Sciatic nerve (tissue), 2 donors: ENCODE measurements at places on chromosomes 1 and 21. TPM values are rescaled to one million over a fixed set of nuclear protein-coding genes. Genes with fewer than 3 reads are reported as not detected.

GRCh38 chr1:247857069-247857984 lies at the start of gene TRIM58:
TRIM58 (plus strand) TSS chr1:247857187; CDS start chr1:247857247, 60 bp downstream.
- DNase-seq: no peak

GRCh38 chr1:168518201-168518689 lies 25.6 kb downstream of the XCL2 start:
- DNase-seq: no peak

GRCh38 chr1:44323947-44324346 lies 31.1 kb downstream of the ERI3 start:
- DNase-seq: no peak

DNA sequence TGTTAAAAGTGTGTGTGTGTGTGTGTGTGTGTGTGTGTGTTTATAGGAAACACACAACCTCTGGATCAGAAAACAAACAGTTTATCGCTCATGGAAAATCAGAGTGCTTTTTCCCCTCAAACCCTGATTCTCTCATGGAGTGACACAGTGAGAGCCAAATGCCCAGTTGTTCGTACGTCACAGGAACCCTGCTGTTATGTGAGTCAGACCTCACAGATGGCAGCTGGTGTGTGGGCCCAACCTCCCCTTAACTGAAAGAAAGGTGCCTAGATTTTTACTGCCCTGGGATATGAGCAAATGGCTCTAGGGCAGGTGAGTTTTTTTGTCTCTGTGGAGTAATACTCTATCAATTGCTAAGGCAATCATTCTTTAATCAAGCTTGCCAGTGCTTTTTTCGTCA lies 1788.1 kb downstream of the BRINP3 start:
- DNase-seq: no peak

- no peak for DNase-seq
These were observed 65.2 kb upstream of the KCNE2 start for GRCh38 chr21:34298534-34299167.

DNA sequence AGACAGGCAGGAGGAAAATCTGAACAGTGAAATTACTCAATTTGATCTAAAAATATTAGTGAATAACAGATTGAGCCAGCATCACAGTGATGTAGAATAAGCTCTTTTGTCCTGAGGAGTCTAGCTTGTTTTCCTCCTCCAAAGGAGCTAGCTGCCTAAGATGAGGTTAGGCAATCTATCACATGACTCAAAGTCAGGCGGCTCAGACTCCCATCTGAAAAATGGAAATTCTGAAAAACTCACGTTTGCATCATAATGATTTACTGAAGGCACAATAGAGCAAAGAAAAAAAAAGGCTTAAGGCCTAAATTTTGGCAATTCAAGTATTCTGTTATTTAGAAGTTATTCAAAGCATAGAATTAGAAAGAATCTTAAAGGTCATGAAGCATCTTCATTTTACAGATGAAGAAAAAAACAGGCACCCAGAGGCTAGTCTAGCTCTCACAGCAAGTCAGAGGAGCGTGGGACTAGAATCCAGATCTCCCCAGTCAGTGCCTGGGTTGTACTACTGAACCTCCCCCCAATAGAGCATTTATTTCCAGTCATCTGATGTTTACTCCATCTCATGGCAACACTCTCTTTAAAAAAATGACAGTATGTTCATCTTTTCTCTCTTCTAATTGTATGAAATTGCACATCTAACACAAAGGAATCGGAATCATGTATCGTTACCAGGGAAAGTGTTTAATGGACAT lies 62.5 kb upstream of the ATF3 start:
- DNase-seq: no peak

DNA sequence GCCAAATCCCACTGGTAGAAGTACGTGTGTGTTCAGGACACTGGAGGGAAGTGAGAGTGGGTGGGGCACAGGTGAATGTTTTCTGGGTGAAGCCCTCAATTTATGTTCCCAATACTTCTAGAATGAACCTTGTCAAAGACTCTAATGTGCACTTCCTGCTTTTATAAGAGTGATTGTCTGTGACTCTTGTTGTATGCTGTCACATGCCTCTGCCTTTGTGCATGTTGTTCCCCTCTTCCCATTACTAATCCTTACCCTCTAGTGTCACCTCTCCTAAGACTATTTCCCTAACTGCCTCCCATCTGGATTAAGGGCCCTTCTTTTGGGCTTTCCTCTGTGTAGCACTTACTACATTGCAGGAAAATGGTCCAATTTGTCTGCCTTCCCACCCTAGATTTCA lies 2.5 kb upstream of the LINGO4 start:
- peak; percentile 28 for DNase-seq

- DNase-seq: no peak
These were observed 71.0 kb downstream of the SLC45A1 start for GRCh38 chr1:8388732-8389562.

DNA sequence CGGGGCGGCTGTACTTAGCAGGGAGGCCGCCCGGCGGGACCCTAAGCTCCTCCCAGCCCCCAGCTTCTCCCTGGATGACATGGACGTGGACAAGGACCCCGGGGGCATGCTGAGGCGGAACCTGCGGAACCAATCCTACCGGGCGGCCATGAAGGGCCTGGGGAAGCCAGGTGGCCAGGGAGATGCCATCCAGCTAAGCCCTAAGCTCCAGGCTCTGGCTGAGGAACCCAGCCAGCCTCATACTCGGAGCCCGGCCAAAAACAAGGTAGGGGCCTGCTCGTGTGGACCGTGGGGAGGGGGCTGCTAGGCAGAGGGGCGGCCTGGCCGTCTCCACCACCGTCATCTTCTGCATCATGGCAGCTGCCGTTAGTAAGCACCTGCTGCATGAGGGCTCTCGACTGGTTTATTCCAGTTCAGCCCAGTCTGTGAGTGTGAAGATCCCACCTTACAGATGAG lies 9.0 kb downstream of the ARHGEF16 start:
- DNase-seq: no peak

DNA sequence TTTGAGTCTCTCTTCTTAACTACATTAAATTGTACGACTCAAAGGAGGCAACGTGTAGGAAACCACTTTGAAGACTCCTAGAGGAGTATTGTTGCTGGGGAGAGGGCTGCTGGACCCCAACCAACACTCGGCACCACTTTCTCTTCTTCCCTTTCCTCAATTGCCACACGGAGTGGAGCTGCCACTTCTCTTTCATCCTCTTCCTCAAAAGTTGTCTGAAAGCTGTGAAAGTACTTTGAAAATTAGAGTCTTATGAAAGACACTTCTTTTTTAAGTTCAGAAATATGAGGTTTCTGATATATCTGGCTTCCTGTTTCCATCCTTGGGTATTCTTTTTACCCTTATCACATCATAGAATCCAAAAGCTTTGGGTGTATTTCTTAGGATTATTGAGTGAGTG lies 59.5 kb downstream of the MRPS6 start:
- no peak for DNase-seq

DNA sequence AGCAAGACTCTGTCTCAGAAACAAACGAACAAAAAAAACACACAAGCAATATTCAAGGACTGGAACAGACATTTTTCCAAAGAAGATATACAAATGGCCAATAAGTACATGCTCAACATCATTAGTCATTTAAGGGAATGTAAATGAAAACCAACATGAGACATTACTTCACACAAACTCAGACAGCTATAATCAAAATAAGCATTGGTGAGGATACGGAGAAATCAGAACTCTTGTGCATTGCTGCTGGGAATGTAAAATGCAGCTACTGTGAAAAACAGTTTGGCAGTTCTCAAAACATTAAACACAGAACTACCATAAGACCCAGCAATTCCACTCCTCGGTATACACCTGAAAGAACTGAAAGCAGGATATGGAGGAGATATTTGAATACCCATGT lies 15.4 kb downstream of the NOL9 start:
- no peak for DNase-seq

- DNase-seq: no peak
These were observed 9.0 kb downstream of the TRAF5 start for GRCh38 chr1:211335522-211336157.

DNA sequence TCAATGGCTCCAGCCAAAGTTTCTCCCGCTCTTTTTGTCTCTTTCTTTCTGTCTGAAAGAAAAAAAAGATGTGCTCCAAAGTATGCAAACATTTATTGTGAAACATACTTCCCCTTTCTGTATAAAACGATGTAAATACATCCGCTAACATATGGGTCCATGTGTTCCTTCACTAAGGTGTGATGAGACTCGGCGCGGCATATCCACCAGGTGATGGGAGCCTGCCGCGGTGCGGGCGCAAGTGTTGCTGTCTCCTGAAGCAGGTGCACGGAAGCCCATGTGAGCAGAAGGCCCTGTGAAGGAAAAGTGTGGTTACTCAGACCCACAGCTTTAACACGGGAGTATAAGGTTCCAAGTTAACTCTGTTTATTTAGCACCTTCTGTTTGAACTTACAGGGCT lies 466.6 kb upstream of the C1orf87 start:
- DNase-seq: no peak

GRCh38 chr1:32363713-32364112 lies 1.4 kb downstream of the TSSK3 start:
- DNase-seq: no peak

DNA sequence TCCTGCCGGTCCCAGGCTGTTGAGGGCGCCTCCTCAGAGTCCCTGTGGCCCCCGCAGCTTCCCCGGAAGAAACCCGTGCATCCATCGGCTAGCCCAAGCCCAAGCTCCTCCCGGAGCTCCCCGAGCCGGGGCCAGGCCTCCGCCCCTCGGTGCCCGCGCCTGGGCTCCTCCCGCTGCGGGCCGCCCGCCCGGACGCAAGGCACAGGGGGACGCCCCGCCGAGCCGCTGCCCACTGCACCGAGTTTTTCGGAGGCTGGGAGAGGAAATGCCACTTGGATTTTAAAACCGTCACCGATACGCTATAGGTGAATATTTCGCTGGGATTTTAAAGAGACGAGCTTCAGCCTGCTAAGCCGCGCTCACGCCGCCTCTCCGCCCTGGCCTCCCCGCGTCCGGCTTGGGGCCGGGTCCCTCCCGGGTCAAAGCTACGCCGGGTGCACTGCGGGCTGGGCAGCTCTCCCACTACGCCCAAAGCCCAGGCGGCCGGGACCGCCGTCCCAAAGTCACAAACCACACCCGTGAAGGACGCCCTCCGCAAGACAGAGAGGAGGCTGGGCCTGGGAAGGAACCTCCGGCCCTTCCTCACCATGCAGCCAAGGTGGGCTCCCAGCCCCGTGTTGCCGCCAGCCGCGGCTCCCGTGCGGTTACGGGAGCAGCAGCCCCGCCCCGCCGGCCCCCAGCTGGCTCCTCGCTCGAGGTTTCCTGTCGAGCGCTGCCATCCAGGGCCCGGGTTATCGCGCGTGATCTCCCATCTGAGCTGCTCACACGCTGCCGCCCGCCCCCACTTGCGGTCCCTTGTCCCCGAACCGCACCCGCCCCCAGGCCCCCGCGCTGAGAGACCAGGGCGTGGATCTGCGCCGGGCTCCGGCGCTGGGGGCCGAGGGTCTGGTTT lies 63.2 kb downstream of the CD247 start:
- peak; percentile 80 for DNase-seq

GRCh38 chr21:25891596-25891995 lies 156.8 kb downstream of the GABPA start:
- DNase-seq: no peak

- DNase-seq: no peak
These were observed 217.4 kb upstream of the KIAA0040 start for GRCh38 chr1:175409938-175410337.

DNA sequence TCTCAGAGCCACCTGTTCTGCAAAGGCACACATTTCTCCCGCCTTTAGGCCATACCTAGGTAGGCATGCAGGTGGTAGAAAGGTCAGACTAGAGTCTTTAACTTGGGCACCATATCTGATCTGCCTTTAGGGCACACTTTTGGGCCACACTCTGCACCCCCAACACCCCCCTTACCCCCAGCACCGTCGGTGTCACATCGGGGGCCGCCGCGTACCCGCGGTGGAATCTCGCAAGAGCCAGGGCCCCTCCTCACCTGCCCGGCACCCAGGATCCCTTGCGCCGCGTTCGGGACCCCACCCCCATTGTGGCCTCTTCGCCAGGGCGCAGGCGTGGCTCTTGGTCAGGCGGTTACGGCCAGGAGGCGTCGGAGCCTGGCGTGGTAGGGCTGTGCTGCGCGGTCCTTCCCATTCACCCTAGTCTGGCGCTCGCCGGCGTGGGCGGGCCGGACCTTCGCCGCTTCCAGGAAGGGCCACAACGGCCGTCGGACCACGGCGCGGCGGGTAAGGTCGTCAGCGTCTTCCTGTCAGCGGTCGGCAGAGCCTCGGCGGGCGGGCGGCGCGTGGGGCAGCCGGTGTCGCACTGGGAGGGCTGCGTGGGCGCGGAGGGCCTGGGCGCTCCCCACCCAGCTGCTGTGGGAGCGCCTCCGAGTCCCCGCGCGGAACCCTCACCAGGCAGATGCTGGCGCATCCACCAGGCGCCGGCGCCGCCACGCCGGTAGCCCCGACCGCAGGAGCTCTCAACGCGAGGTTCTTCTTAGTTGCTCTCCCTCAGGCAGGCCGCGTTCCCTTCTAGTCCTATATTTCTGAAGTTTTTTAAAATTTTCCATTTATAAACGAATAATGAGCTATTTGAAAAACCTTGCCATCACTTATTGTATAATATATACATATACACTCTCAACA lies at the start of gene DNAH14:
TSS of gene DNAH14 (plus strand) at position 341 of the 903 bp plus-strand sequence. CDS start 23,028 bp downstream, outside the sequence.
- DNase-seq: peak; percentile 68

- DNase-seq: no peak
These were observed 136.8 kb upstream of the GORAB start for GRCh38 chr1:170395149-170395548.

DNA sequence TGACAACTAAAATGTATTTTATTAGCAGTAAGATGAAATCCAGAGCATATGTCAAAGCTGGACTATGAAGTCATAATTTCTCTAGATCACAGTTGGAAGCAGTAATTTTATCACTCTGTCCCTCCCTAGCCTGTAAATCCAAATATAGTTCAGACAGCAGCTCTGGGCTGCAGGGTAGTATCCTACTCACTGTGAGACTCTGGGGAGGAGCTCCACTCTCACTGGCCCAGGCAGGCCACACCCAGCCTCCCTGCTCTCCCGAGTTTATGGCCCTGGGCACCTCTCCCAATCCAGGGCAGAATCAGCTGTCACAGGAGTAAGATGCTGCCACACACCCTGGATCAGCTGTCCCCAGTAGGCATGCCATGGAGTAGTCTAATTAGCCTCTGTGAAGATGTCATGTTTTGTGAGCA lies 131.1 kb downstream of the HLCS start:
- no peak for DNase-seq

DNA sequence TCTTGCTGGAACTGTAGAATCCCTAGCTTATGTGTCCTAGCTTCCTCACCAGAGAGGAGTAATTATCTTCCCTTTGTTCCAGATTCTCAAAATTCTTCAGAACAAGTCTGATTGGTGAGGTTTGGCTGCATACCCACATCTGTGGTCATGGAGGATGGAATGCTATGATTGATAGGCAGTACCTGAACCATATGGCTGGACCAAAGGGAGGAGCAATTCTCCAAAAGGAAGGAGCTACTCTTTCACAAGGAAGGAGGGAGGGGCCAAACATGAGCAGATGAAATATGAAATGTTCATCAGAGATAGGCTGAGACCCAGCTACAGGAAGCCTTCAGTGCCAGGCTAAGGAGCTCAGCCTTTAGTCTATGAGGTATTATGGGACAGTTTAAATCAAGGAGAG lies 5.0 kb upstream of the RNF19B start:
- DNase-seq: no peak

The OR10J1 gene
- total RNA-seq: not detected

The SORT1 gene
- total RNA-seq: 111 TPM

The PLA2G2D gene
- total RNA-seq: not detected

The FAM72B gene
- 0.89 TPM for total RNA-seq

The SPRR2B gene
- total RNA-seq: not detected

The FOXO6 gene
- total RNA-seq: 1.7 TPM

The DPT gene
- total RNA-seq: 17.2 TPM

The RGS13 gene
- total RNA-seq: 0.22 TPM

The FYB2 gene
- total RNA-seq: not detected

The RBM11 gene
- total RNA-seq: 20.3 TPM

The LMOD1 gene
- total RNA-seq: 41.6 TPM

The TCEA3 gene
- 48.4 TPM for total RNA-seq

The DNASE2B gene
- total RNA-seq: not detected

The COL8A2 gene
- total RNA-seq: 47.3 TPM
